ENCODE measurements at places on chromosomes 6 and 20.
A peak's percentile ranks its signal among the peaks of the same experiment; 100 is the strongest.

DNA sequence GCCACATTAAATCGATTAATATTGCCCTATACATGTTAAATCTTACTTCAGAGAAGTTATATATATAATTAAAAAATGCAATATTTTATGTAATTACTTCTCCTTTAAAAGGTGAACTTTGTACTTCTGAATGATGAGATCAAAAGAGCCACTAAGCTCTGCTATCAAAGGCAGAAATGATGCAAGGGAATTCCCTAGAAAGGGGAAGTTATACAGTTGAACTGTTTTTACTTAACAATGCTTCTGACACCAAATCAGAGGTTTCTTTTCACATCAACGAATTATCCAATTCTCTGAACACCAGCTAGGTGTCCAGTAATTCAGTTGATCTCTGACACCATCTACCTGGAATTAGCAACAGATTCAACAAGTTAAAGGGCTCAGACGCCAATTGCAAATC, 319.9 kb upstream of the TSHZ2 start:
- DNase-seq: no peak

DNA sequence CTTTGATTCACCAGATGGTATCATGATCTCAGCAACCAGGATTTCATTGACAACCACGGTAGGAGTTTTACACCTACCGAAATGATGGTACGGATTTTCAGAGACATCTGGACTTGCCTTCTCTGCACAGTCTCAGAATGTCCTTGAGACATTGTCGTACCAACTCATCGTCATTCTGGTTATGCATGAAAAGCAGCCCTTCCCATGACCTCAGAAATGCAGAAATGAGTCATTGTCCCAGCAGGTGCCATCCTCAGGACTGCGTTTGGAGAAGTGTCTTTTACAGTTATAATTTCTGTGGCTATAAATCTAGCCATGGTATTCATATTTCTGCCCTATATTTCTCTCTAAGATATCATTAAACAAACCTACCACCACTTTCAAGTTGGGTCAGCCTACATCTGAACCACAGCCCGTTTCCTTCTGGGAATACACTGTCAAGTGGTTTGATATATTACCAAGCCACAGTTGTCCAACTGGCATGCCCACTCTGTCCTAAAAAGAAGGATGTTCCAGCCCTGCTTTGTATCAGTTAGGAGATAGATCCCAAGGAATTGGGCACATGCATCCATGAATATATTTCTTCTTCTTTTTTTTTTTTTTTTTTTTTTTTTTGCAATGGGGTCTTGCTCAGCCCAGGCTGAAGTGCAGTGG, 7.5 kb upstream of the BFSP1 start:
- DNase-seq: peak; percentile 50

DNA sequence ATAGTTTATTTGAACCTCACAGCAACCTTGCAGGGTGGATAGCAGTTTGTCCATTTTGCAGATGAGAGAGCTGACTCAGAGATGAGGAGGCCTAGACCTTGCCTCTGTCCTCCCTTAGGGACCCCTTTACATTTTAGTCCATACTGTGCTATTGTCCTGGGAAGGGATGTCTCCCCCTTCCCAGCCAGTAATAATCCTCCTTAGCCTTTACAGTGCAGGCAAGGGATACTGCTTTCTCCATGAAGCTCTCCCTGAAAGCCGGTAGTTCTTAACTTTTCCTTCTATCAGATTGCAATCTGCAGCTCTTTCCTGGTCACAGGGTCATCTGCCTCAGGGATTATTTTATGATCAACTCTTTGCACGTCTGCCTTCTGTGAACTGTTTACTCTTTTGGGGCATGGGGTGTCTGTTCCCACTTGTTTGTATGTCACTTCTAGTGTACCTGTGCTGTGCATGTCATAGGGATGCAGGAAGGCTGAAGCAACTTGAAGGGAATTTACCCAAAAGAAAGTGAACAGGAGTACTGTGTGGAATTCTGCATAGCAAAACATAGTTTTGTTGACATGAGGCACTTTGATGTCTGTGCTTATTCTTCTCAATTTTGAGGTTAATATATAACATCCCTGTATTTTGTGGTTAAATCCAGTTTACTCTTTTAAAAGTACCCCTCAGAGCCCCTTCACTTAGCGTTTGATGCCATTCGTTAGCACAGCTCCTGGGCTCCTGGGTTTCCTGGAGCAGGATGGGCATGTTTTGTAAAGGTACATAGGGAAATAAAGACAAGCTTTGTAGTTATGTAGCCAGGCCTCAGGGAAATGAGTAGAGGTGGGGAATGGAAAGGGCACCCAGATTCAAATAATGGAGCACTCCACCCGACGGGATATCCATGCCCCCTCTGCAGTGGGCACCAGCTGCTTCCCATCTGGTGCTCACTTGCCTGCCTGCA, 38.1 kb downstream of the DHX35 start:
- no peak for DNase-seq

GRCh38 chr6:20575704-20576451, 41.6 kb downstream of the CDKAL1 start:
- DNase-seq: no peak

- no peak for DNase-seq
These were observed 33.5 kb upstream of the EPB41L1 start for GRCh38 chr20:36120991-36121390.

DNA sequence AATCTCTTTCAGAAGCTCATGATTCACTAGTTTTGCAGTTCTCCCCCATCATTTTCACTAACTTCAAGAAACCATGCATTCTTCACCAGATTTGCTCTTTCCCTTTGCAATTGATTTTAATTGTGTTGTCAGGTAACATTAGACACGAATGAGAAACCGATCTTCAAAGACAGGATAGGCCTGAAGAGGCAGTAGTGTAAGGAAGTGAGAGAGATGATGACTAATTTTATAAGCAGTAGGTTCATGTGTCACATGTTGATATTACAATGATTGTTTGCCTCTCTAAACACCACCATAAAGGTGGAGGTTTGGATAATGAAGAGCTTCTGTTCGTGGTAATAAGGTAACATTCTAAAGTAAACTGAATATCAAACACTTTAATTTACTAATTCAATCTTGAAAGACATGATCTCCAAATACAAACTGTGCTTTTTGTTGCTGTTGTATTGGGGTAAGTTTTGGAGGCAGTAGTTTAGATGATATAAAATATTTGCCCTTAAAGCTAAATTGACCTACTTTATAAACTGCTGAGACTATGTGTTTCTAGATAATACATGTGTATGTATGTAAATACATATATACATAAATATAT, 207.2 kb downstream of the PHACTR1 start:
- DNase-seq: no peak

DNA sequence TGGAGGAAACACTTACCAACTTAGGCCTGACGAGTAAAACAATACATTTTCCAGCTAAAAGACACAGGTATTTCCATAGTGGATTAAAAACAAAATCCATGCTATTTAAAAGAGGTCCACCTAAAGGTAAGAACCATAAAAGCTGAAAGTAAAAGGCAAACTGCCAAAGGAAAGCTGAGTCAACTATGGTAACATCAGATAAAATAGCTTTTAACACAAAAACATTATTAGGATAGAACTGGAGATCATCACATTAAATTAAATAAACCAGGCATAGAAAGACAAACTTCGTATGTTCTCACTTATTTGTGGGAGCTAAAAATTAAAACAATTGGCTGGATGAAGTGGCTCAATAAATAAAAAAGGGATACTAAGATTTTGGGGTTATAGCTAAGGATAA, 166.8 kb upstream of the SLC22A16 start:
- DNase-seq: no peak

- DNase-seq: no peak
These were observed 245.0 kb downstream of the GMPR start for GRCh38 chr6:16483315-16483875.

Measured in fibroblast of skin of scalp (primary cell).